Activated naive CD8-positive, alpha-beta T cell treated with anti-CD3 and anti-CD28 coated beads for 36 hours (primary cell): ENCODE measurements at places on chromosomes 4 and X.

DNA sequence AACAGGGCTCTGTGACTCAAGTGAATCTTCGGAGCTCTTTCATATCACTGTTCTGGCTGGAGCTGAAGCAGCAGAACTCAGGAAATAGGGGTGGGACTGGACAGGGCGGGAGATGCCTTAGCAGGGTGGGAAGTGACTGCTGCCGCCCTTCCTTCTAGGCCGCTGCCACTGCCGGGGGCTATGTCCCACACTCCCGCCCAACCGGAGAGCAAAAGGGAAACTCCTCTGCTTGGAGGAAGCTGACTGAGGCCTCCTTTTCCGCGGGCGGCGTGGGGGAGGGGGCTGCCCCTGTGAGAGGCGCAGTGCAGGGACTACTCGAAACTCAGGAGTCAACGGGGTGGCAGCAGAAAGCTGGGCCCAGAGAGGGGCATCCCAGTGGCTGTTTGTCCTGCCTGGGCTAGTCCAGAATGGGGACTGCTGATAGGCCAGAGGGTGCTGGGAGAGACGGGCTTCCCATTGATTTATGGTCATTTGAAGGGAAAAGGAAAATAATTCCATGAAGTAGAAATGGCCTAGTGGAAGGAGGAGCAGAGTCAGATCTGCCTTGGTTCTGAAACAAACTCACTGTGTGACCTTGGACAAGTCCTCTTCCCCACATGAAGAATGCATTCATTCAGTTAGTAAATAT lies 36.9 kb downstream of the STARD8 start:
- peak; percentile 26 for DNase-seq

DNA sequence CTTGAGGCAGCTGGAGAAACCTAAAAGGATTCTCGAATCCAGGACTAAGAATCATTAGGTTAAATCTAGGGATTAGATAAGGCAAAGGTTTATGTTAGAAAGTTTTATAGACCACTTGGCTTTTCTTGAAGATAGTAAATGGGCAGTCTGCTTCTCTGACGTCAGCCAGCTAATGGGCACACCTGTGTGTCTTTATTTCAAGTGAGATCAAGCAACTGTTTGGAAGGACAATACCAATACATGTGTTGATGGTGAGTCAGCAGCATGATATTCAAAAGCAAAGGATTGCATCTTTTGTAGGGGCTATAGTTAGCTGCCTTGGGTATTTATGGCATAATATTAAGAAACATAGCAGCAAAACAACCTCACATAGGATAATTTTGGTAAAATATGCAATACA lies 46.5 kb upstream of the GRPR start:
- DNase-seq: no peak

- DNase-seq: no peak
These were observed 691 bp upstream of the USP46 start for GRCh38 chr4:52659722-52660261.

DNA sequence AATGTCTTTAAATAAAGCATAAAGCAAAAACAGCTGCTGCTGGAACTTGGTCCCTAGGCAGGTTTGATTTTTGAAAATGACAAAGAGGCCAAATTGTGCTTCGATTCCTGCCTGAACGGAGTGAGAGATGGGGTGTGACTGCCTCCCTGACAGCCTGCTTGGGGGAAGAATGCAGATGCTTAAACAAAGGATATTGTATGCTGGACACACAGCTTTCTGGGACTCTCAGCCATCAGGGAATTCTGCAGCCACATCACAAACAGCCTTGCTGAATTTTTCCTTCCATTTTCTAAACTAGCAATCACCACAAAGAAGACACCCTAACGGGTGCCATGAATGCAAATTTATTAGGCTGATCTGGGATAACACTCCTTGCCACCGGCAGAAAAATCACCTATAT lies 83.9 kb upstream of the CPEB2 start:
- no peak for DNase-seq

DNA sequence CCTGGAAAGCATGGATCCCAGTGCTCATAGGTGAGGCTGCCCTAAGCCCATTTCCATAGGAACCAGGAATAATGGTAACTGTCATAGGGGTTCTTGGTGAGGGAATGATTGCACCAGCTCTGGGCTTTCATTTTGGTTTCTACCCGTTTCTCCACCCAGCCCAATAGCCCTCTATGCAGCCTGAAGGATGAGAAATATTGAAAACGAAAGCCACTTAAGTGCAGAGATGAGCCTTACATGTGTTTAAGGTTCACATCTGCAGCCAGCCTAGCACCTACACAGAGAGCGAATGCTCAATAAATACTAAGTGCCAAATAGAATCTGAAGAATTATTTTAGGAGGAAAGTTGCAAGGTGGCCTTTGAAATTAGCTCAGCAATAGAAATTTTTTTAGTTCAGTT lies 60.4 kb downstream of the MCF2 start:
- DNase-seq: no peak

DNA sequence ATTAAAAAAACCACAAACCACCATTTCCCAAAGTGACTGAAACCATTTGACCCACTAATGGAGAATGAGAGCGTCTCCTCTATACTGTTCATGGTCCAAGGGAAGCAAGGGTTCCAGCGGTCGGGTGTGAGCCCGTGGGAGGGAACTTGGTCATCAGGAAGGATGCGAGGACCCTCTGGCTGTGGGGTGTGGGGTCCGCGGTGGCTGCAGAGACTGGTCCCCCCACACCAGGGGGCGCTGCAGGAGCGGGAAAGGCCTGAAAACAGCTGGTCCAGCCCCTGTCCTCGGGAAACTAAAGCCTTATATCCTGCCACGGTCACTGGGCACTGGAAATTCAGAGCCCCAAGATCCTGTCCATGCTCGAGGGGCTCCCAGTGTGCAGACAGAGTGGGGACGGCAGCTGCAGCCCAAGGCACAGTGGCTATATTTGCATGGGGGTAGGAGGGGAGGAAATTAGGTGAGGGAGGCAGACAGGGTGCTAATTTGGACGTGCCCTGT lies 4.3 kb downstream of the BLOC1S4 start:
- DNase-seq: peak; percentile 82

DNA sequence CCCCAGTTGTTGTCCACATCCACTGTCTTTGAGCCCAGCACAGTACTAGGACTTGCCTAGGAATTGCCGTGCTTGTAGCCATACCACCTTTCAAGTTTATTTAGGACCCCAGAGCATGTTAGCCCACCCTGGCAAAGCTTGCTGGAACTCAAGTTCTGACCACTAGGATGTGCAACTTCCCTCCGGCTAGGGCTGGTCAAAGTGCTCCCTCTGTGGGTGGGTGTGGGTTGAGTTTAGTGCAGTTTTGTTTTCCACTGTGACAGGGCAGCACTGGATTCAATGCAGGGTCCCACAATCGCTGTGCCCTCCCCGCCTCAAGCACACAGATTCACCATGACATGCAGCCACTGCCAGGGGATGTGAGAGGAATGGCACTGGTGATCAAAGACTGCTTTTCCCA lies 96.0 kb downstream of the RASGEF1B start:
- DNase-seq: no peak

DNA sequence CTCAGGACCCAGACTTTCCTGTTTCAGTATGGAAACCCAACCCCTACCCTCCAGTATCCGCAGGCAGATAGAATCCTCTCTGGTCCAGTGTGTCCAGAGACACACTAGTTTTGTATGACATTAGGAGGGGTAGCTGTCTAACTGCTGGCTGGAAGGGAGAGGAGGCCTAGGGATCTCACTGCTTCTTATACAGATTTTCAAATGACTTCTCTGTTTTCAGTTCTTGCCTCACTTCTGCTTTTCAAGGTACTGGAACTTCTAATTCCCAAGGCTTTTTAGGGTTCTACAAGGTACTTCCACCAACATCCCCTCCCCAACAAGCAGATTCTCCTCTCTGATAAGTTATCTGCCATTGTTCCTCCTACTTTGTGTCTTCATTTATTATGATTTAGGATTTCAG lies 6.1 kb downstream of the SGCB start:
- DNase-seq: no peak

- DNase-seq: no peak
These were observed 100.2 kb upstream of the MID1IP1 start for GRCh38 chrX:38701073-38701472.

DNA sequence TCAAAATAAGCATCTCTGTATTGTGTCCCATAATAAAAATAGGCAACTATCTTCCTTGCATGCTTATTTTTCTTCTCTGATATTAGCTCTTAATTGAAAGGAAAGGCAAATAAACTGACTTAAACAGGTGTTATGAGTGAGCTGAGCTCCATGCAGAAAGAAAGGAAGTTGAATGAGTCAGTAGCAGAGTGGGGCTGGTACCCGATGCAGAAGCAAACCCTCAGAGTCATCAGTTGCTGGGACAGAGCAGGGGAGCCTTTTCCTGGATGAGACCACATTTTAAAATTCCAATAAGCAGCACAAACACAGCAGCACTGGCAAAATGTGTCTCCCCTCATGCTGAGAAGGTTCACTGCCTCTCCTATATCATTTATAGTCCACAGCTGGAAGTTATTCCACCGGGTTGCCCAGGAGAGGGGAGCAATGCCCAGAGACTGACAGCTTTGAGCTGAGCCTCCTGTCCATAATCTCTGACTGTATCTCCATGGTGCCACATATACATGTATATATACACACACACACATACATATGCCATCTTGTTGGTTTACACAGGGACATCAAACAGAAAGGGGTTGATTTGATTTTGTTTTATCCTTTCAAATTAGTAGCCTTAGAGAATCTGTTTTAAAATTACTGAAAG lies 274.3 kb upstream of the PPARGC1A start:
- DNase-seq: no peak

- DNase-seq: peak; percentile 12
These were observed 35.0 kb downstream of the FBXW7 start for GRCh38 chr4:152500800-152501434.

DNA sequence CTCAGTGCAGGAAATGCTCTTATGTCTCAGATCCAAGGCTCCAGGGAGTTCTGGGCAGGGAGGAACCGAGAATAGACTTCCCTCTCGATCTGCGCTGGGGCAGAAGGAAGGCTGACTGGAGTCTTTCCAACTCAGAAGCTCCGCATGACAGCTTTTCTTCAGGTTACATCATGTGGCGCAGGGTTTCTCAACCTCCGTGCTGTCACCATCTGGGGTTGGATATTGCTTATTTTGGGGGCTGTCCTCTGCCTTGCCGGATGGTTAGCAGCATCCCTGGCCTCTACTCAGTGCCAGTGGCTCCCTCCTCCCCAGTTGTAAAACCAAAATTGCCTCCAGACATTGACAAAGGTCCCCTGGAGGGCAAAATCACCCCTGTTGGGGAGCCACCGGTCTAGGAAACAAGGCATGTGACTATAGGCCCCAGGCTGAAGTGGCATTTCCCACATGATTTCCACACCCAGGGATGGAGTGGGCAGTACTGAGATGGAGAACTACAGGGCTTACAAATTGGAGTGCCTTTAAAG lies 21.4 kb downstream of the REELD1 start:
- DNase-seq: no peak

- no peak for DNase-seq
These were observed 32.0 kb downstream of the GPRIN3 start for GRCh38 chr4:89275587-89275986.

- no peak for DNase-seq
These were observed 33.9 kb upstream of the STIM2 start for GRCh38 chr4:26826721-26827120.

DNA sequence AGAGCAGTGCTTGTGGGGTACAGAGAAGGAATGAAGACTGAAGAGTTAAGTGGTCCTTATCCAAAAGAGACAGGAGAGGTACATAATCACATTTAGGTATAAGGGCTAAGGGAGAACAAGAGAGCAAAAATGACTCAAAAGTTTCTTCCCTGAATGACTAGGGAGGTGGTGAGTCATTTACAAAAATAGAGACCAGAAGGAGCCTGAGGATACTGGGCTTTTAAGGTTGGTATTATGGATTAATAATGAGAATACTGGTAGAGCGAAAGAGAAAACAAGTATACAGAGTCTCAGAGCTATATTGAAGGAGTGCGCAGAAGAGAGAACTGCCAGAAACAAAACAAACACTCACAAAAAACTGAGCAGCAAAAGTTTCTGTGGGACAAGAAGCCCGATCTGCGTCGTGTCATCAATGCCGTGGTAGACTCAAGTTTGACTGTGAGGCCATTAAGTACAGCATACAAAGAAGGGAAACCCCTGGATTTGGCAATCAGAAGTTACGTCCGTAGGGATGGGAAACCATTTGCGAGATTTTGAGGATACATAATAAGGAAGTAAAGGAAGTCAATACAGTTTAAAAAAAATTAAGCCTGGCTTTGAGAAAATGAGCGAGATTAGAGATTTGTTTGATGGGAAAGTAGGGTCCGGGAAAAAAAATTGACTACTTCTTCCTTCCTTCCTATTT lies 129.1 kb upstream of the STIM2 start:
- no peak for DNase-seq

GRCh38 chr4:1834047-1834775 lies 21.7 kb downstream of the LETM1 start:
- no peak for DNase-seq

GRCh38 chr4:145867406-145867805 lies 71.2 kb downstream of the ZNF827 start:
- DNase-seq: no peak

- DNase-seq: no peak
These were observed 62.8 kb upstream of the NLGN4X start for GRCh38 chrX:6291444-6291843.

- no peak for DNase-seq
These were observed 624.6 kb upstream of the TECRL start for GRCh38 chr4:65033899-65034298.

DNA sequence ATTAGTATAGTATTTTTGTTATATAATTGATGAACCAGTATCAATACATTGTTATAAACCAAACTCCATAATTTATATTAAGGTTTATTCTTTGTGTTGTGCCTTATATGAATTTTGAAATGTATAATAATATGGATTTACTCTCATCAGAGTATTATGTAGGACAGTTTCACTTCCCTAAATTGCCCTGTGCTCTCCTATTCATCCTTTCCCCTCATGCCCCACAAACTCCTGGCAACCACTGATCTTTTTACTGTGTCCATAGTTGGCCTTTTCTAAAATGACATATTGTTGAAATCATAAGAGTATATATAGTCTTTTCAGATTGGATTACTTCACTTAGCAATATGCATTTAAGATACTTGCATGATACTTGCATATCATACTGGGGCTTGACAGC lies 958.1 kb upstream of the GRID2 start:
- DNase-seq: no peak

DNA sequence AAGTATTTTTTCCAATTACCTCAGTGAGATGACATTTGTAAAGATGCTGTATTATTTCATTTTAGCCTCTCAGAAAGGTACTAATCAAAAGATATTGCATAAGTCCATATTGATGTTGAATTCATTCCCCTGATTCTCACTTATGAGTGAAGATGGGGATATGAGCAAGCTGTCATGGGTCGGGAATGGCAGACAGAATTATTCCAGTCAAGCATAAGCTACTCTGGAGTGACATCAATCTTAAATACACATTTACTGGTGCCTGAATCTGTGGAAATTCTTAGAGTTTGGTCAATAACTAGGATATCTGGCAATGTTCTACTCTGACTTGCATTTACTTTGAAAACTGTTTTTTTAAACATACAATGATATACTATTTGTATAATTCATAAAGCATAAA lies 283.8 kb upstream of the PCDH7 start:
- DNase-seq: no peak

DNA sequence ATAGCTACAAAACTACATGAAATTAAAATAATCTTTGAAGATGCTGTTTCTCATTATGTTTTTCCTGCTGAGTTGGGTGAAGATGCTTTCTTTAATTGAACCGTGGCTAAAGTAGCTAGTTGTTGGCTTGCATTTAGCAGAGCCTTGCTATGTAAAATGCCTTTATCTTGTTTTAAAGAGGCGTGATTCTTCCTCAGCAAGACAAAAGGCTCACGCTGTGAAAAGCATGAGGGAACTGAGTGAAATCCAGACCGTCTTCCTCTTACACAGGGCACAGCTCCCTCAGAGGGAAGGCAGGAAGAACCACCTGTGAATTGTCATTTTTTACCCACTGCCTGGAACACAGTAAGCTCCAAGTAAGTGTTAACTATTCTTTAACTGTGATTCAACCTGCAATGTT lies 39.0 kb upstream of the ZNF518B start:
- DNase-seq: no peak
